ENCODE measurements at places on chromosomes 2 and 18.

GRCh38 chr18:27855486-27855885 lies 321.4 kb downstream of the CDH2 start:
- no peaks in the 10 kb centered on the region for H3K36me3 ChIP-seq
- no peak overlapping the region for H3K27ac ChIP-seq
- DNase-seq: no peak
- peaks cover 11% of the 10 kb centered on the region for H3K4me1 ChIP-seq
- H3K4me3 ChIP-seq: no peak overlapping the region

- no peaks in the 10 kb centered on the region for H3K36me3 ChIP-seq
- no peak for DNase-seq
- no peaks in the 10 kb centered on the region for H3K27me3 ChIP-seq
- no peak overlapping the region for H3K4me3 ChIP-seq
Observed at GRCh38 chr2:86393521-86394491, 47.4 kb upstream of the KDM3A start.

GRCh38 chr2:43027097-43027873 lies 199.1 kb downstream of the ZFP36L2 start:
- H3K4me1 ChIP-seq: peaks cover 39% of the 10 kb centered on the region
- no peak for DNase-seq
- no peaks in the 10 kb centered on the region for H3K36me3 ChIP-seq
- H3K27ac ChIP-seq: peak overlapping the region; percentile 37
- no peak overlapping the region for H3K4me3 ChIP-seq
- H3K27me3 ChIP-seq: no peaks in the 10 kb centered on the region

- H3K27me3 ChIP-seq: no peaks in the 10 kb centered on the region
- H3K4me1 ChIP-seq: no peaks in the 10 kb centered on the region
- no peaks in the 10 kb centered on the region for H3K36me3 ChIP-seq
- no peak overlapping the region for H3K27ac ChIP-seq
Observed at GRCh38 chr18:68480196-68480595, 234.7 kb downstream of the TMX3 start.

- H3K27me3 ChIP-seq: no peaks in the 10 kb centered on the region
- no peak overlapping the region for H3K4me3 ChIP-seq
- no peak for DNase-seq
- no peaks in the 10 kb centered on the region for H3K36me3 ChIP-seq
- H3K4me1 ChIP-seq: no peaks in the 10 kb centered on the region
Observed at GRCh38 chr2:48279344-48280090, 250.4 kb upstream of the STON1 start.

DNA sequence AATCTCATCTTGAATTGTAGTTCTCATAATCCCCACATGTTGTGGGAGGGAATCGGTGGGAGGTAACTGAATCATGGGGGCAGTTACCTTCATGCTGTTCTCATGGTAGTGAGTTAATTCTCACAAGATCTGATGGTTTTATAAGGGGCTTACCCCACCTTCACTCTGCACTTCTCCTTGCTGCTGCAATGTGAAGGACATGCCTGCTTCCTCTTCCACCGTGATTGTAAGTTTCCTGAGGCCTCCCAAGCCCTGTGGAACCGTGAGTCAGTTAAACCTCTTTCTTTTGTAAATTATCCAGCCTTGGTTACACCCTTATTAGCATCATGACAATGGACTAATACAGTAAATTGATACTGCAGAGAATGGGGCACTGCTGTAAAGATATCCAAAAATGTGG lies 57.9 kb downstream of the SCN7A start:
- H3K27ac ChIP-seq: no peak overlapping the region
- DNase-seq: no peak
- no peaks in the 10 kb centered on the region for H3K36me3 ChIP-seq
- no peaks in the 10 kb centered on the region for H3K4me1 ChIP-seq

- no peak for DNase-seq
- no peak overlapping the region for H3K27ac ChIP-seq
- no peak overlapping the region for H3K4me3 ChIP-seq
- H3K27me3 ChIP-seq: no peaks in the 10 kb centered on the region
- peaks cover 4% of the 10 kb centered on the region for H3K4me1 ChIP-seq
Observed at GRCh38 chr2:120520929-120521912, 175.3 kb downstream of the INHBB start.

DNA sequence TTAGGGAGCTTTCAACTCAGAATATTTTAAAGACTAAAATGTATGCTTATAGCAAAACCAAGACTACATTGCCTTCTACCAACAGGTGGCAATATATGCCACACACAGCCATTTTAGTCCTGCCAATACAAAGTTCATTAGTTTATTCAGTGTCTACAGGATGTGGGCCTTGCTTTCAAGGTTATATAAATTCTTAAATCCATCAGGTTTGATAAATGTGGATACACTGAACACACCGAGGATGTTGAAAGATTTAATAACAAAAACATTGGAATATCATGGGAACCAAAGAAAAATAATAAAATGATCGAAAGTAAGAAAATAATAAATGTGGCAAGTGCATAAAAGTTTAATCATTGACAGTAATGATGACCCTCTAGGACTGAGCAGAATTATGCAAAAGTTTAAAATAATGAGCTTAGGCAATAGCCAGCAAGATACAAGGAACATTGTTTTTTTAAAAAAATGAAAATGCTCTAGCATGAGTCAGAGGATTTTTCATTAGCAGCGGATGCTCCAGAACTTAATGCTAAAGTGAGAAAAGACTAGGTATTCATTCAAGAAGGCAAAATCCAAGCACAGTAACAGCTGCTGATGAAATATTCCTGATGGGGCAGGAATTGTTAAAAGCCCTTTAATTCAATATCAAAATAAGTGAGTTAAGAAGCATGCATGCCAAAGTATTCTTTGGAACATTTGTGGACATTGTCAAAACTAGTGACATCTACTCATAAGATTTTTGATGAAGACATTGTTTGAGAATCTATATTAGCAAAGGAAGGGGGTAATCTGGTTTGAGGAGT lies 14.2 kb downstream of the SCN9A start:
- no peaks in the 10 kb centered on the region for H3K4me1 ChIP-seq
- no peak overlapping the region for H3K4me3 ChIP-seq
- DNase-seq: no peak

DNA sequence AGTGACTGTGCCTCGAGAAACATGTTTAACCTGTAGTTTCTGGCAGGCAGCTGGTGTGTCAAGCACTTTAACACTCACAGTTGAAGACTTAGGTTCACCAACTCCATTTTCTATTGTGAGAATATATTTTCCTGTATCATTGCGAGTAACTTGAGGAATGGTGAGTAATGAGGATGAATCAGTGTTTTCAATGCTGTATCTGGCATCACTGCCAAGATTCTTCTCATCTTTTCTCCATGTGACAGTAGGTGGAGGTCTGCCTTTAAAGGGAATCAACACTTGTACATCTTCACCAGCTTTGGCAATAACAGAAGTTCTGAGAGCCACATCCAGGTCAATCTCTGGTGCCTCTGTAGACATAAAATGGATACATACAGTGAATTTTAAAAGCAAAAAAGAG lies 72.8 kb downstream of the PLEKHA3 start:
- no peak overlapping the region for H3K27ac ChIP-seq
- no peaks in the 10 kb centered on the region for H3K36me3 ChIP-seq
- DNase-seq: no peak
- H3K4me3 ChIP-seq: no peak overlapping the region

Data from esophagus squamous epithelium (tissue), 5 donors.